ENCODE measurements at places on chromosomes 7 and 10.

- no peak for DNase-seq
Observed at GRCh38 chr10:60203993-60204618, 185.6 kb downstream of the ANK3 start.

DNA sequence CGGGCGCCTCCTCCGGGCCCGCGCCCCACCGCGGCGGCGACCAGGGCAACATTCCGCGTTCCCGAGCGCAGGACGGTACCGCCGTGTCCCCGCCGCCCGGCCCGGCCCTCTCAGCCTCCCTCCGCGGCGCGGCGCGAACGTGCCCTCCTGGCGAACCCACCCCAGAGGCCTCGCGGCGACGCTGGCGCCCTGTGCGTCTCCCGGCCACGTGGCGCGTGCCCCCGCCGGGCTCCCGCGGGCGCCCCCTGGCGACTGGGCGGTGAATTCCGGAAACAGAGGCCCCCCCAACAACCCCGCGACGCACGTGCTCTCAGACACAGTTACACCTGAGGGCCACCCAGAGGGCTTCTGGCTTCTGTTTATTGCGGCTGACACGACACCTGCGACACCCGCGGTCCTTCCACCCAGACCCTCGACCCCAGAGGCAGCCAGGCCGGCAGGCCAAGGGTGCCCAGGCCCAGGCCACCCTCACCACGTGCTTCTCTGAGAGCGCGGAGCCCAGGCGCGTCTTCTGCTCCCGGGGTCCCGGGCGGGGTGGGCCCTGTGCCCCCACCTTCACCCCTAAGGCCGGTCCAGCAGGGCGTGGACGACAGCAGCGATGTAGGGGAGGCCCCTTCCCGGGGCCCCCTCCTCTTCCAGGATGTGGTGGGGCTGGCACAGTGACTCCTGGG is at the start of gene SAP25:
TSS of gene SAP25 (minus strand) at position 210 of the 671 bp plus-strand sequence. CDS start at position 52, 158 bp downstream.
- DNase-seq, result no peak

- peak; percentile 85 for DNase-seq
Observed at GRCh38 chr10:62779487-62780248, 24.9 kb upstream of the ADO start.

- no peak for DNase-seq
Observed at GRCh38 chr10:118595598-118596425, at the start of gene PRLHR. Gene PRLHR, minus strand, starts transcription at chr10:118595648. Its CDS starts 404 bp downstream, at chr10:118595244.
